Activated naive CD4-positive, alpha-beta T cell treated with anti-CD3 and anti-CD28 coated beads, Interleukin-2, amount 10 ng/mL, durations not matched to agents 5 hours and 36 hours (primary cell): ENCODE measurements at places on chromosomes 2 and 18. TPM values are rescaled to one million over a fixed set of nuclear protein-coding genes. Genes with fewer than 3 reads are reported as not detected.

Gene ASXL3
- not detected for total RNA-seq

Gene LYPD6B
- total RNA-seq, result not detected

Gene ANO7
- 0.77 TPM for total RNA-seq

Gene TOGARAM2
- total RNA-seq, result 4.6 TPM

Gene MDH1B
- 0.10 TPM for total RNA-seq

Gene MTERF4
- 53.5 TPM for total RNA-seq

Gene RTTN
- total RNA-seq, result 16.2 TPM

Gene UGT1A10
- not detected for total RNA-seq

Gene ZBTB7C
- total RNA-seq, result 0.53 TPM

Gene GPR39
- not detected for total RNA-seq

Gene PKDCC
- total RNA-seq, result not detected

Gene UGT1A5
- not detected for total RNA-seq

Gene NXPH2
- total RNA-seq, result not detected

Gene EVA1A
- total RNA-seq, result not detected

Gene NEURL3
- total RNA-seq, result not detected

Gene AMER3
- total RNA-seq, result not detected

Gene SERPINB3
- total RNA-seq, result not detected

Gene TUBB8B
- total RNA-seq, result not detected

Gene SERPINB11
- not detected for total RNA-seq

Gene C2orf92
- total RNA-seq, result 8.3 TPM

Gene GCG
- not detected for total RNA-seq

Gene DLX1
- not detected for total RNA-seq
